Kidney (tissue), 22 donors: ENCODE measurements at places on chromosomes 4 and X. TPM values are rescaled to one million over a fixed set of nuclear protein-coding genes. Genes with fewer than 3 reads are reported as not detected.

DNA sequence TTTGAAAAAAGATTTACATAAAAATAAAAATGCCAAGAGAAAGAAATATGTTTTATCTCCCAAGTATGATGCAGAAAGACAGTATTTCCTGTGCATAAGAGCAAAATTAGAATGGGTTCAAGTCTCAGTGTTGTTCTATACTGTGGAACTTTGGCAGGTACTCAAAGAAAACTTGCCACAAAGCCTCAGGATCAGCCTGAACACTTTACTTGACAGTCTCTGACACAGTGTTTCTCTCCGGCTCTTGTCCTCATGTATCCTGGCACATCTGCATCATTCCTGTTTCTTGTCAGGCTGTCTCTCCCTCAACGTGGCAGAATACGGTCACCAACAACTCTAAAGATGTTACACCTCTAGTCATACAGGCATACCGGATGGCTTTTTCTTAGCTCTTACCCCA lies 273.7 kb downstream of the ARHGAP24 start:
- no peak for DNase-seq

DNA sequence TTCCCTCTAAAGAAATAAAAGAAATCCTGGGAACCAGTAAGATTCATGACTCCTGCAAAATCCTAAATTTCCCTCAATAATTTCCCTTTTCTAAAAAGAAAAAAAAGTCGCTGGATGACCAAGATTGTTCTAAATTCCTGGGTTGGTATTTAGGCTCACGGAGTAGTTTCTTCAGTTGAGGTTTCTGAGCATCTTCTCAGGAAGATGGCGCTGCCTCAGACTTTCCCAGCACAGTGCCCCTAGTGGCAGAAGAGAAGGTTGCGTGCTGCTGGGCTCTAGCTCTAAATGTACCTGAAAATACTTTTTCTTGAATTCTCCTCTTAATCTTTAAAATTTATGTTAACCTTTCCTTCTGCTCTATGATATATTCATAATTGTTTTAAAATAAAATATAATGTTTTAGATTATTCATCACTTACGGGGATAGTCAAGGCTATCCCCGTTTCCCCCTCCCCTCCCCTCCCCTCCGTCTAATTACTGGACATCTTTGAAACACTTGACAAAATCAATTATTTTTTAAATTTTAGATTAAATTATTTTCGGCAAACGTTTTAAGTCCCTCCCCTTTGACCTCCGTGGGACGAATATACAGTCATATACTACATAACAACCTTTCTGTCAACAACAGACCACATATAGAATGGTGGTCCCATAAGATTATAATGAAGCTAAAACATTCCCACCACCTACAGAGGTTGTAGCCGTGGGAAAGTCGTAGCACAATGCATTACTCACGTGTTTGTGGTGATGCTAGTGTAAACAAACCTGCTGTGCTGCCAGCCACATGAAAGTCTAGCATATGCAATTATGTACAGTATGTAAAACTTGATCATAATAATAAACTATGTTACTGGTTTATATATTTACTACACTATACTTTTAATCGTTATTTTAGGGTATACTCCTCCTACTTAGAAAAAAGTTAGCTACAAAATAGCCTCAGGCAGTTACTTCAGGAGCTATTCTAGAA lies 41.0 kb upstream of the GATB start:
- DNase-seq, result no peak

USP17L15 gene
- not detected for total RNA-seq

GRCh38 chr4:106208481-106209460 lies 107.2 kb downstream of the TBCK start:
- no peak for DNase-seq

TGIF2LX gene
- total RNA-seq, result not detected

CLNK gene
- total RNA-seq, result 2.8 TPM

DNA sequence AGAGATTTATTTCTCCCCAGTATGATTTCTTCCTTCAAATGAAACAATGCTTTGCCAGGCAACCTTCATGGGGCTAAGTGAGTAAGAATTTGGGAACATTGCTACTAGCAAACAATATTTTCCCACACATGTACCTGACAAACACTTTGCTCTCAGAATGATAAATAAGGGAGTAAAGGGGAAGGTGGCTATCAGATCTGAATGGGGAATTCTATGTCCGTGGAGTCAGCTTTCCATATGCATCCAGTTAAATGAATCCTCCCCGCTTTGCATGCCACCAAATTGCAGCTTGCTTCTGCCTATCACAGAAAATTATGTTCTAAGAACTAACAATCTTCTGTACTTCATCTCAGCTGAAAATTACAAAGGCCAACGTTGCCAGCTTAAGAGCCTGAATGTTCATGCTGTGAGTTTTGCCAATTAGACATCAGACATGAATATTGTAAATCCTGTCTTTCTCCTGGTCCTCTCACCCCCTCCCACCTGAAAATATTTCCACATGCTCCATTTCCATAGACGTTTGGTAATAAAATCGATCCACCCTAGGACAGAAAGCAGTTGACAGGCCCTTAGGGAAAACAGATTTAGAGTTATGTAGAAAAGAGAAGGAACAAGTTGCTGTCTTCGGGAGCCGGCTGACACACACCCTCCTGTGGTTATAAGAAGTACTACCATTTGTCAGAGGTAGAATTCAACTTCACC lies 6.3 kb downstream of the MEPE start:
- no peak for DNase-seq

- DNase-seq, result no peak
These were observed 20.9 kb downstream of the HMGB3 start for GRCh38 chrX:151004085-151004484.

EGFL6 gene
- total RNA-seq, result not detected

TRIM75 gene
- total RNA-seq, result not detected
